ENCODE measurements at places on chromosomes 5 and 9.

GRCh38 chr5:468401-468800, 25.4 kb downstream of the EXOC3 start:
- no peak for DNase-seq

- no peak for DNase-seq
Measured at GRCh38 chr5:17426104-17426749, 71.8 kb upstream of the TAF11L2 start.

DNA sequence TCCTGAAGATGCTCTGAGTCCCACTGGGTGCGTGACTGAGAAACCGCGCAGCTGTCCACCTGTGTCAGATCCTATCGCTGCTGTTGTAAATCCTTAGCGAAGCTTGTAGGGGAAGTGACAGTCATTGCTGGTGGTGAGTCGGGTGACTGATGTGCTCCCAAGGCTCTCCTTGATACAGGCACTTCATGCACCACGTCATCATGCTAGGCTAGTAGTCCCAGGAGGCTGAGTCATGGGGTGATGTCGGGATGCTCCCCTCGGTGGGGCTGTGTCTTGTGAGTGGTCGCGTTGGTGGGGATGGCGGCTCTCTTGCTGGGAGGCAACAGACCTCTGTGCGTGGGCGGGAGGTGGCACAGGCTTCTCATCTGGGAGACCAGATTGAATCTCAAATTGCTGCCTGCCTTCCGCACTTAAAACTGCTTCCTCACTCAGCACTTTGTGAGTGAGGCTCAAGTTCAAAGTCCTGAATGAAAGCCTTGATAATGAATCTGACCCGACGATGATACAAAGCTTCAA, 84.7 kb downstream of the CSNK1A1 start:
- no peak for DNase-seq

DNA sequence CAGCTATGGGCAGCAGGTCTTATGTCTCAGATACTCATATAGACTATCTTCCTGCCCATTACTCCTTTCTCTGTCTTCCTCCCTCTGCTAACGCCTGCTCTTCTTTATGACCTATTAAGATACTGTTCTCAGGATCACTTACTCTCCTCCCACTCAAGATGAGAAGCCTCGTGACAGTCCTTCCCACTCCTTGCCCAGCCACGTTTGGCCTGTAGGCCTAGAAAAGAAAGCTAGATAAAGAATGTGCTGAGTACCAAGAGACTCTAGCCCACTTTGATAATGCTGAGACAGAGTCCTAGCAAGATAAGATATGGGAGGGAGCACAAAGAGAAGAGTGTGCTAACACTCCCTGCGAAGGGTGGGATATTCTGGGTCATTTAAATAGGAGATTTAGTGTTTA, 6.8 kb upstream of the DENND4C start:
- DNase-seq = no peak

- no peak for DNase-seq
Measured at GRCh38 chr9:122332083-122332482, 38.7 kb upstream of the PTGS1 start.

DNA sequence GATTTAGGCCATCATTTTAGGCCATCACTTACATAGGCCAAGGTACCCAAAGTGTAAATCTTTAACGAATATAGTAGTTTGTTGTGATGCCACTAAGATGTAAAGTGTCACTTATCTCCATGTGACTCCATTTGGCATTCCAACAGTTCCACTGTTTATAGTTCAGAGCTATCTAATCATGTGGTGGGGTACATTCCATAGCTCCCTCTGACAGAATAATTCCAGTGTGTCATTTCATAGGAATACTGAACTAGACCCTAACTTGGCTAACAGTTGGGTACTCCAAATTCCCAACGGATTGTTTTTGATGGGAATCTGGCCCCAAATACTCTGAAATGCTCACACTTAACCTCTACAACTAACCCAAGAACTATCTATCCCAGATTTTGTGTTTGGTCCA, 76.7 kb upstream of the FST start:
- DNase-seq = no peak

- no peak for DNase-seq
Measured at GRCh38 chr5:159001247-159001646, 98.5 kb downstream of the EBF1 start.

DNA sequence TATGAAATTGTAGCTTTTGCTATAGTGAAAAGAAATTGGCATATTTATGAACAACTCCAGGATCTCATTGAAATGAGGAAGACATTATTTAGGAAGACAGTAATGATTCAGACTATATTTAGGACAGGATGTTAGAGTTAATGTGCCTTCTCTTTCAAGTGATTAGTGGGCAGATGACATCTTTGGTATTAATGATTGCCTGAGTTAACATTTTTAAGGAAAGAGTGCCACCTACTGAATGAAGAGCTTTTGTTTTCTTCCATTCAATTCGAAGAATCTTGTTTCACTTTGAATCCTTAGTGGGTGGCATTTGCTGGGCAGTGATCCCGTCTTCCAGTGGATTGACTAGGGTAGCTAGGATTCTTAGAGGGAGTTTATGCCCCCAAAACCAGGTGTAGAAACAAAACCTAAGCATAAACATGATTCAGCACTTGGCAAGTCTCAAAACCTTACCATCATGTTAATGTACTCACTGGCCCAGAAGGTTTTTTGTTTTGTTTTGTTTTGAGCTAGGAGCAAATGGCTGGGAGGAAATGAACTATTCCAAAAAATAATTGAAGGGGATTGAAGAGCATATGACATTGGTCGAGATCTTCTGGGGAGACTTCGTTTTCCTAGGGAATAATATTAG, 23.2 kb downstream of the MAP3K1 start:
- DNase-seq = no peak

DNA sequence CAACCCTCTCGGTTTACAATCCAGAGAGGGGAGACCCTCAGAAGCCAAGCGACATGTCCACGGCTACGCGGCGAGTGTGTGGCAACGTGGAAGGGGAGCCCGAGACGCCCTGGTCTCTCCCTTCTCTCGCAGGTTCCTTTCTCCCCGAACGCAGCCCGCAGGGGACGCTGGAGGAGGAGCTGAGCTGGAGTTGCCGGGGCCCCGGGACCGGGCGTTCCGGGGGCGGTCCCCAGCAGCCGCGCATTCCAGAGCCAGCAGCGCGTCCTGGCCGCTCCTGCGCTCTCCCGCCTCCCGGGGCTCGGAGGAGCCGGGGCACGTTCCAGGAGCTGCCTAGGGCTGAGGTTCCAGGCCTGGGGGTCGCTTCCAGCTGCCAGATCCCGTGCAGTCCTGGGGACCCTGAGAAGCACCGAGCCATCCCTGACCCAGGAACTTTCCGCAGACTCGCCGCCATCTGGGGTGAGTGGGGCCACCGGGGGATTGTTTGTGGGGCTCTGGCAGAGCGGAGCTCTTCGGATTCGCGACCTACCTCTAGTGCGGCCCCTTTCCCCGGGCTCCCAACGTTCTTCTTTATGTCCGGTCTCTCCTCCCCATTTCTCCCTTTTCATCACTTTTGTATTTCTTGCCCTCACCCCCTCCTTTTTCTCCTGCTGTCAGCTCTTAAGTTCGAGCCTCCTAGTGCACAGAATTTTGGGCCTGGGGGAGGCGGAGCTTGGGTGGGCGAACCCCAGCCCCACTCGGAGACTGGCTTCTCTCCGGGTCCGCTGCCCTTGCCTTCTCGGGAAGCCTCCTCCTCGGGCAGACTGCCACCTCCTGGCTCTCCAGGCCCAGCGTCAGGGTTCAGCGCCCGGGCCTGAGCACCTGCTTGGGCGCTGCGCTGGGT, at the start of gene SMIM3:
SMIM3 (plus strand) TSS at position 241 of the 880 bp plus-strand sequence. CDS start 16,684 bp downstream, outside the sequence.
- DNase-seq = peak; percentile 68

DNA sequence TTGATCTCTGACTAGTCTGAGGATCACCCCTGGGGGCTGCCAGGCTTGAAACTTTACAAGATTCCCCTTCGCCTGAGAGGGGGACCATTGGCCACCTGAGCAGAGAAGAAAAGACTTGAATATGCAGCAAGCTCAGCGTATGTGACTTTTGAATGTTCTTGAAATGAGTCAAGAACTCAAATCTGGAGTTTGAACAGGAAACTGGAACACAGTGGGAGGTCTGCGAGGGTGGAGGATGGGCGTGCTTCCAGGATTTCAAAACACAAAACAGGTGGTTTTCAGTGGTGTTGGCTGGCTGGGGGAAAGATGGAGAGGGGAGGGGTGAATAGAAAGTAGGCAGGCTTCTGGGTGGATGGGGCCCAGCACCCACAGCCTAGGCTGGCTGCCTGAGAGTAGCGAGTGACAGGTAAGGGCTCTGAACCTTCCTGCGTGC, 40.6 kb downstream of the TMEM174 start:
- DNase-seq = no peak

DNA sequence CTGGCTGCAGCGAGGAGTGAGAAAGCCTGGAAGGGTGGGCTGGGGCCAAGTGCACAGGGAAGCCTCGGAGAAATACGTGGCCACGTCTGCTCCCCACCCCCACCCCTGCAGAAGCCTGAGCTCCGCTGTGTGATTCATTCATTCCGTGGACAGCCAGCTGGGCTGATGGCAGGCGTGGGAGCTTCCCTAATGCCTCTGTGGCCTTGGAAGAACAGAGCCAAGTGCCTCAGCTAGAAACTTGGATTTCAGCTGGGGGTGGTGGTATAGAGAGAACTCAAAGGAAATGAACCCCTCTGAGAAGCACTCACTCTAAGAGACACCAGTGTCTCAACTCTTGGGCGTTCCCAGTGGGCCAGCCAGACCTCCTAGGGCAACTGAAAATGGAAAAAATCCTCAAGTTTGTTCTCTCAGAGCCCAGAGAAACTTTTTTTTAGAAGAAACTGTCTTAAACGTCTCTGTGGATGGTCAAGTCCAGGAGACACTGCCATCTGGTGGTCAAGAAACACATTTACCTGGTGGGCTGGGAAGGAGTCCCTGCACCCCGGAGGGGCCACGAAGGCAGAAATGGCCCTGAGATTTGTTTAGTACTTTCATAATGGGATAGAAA, 18.0 kb downstream of the ATOX1 start:
- no peak for DNase-seq

- DNase-seq = no peak
Measured at GRCh38 chr9:114350636-114351401, 21.1 kb downstream of the ORM2 start.

DNA sequence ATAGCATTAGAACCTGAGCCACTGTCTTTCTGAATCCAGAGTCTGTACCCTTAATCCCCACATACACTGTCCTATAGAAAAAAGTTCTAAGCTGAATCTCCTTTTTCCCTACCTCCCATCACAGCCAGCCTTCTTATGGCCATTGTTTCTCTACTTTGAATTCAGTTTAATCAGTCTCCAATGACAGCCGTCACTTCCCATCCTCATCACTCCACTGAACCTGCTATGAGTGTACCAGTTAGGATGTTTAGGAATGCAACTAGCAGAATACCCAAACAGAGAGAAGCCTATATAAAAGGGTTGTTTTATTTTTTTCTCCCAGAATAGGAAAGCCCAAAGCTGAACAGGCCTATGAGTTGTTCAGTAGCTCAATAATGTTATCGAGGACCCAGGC, 220.4 kb upstream of the NREP start:
- no peak for DNase-seq

GRCh38 chr9:97854696-97855485, 1.9 kb downstream of the FOXE1 start:
- no peak for DNase-seq

DNA sequence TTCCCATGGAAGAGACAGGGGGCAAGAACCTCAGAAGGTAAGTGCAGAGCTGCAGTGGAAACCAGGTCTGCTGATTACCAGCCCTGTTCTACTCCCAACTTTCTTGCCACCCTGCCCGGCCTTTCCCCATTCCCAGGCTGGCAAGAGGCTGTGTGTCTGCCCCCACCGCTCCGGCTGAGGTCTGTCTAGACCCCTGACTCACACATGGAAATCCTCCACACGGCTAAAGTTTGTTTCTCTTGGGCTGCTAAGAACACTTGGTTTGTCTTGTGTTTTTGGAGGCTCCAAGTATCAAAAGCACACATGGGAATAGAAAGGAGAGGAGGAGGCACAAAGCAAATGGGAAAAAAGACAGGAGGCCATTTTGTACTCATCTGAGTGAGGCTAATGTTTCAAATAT, 168.3 kb downstream of the GABBR2 start:
- DNase-seq = no peak

DNA sequence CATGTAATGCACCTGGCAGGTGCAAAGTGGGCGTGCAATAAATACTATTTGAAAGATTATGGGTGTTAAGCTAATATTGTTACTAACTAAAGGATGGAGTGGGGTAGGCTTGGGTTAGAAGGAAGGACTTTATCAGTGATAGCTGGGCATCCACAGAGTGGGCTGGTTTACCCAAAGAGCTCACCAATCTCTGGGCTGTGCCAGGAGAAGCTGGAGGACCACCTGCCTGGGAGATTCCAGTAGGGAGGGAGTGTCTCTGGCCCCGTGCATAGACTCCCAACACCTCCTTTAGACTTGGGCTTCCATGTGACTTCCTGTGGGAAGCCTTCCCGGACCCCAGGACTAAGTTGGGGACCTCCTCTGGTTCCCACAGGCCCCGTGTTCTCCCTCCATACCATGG, 5.6 kb upstream of the URM1 start:
- DNase-seq = no peak

Measured in activated naive CD4-positive, alpha-beta T cell treated with anti-CD3 and anti-CD28 coated beads, Interleukin-2, amount 50 U/mL, for 72 hours (primary cell).